ENCODE measurements at places on chromosomes 16 and 17.
A peak's percentile ranks its signal among the peaks of the same experiment; 100 is the strongest.

- no peak for DNase-seq
These were observed 181.9 kb downstream of the SNX29 start for GRCh38 chr16:12158428-12158827.

GRCh38 chr16:25916037-25916436 lies 224.3 kb downstream of the HS3ST4 start:
- no peak for DNase-seq

DNA sequence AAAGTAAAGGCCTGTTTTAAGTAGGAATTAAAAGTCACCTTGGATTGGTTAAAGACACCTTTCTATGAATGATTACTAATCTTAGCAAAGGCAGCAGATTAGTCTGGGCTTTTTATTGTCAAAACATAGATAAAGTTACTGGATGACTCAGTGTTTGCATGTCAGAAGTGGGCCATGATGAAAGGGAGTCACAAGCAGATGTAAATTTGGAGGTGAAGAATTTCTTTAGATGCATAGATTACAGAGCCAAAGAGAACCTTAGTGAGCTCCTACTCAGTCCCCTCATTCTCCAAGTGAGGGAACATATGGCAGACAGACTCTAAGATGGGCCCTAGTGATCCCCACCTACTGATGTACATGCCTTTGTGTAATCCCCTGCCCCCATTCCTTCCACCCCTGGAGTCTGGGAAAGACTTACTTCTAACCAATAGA lies 124.5 kb downstream of the HS3ST3A1 start:
- DNase-seq = no peak

DNA sequence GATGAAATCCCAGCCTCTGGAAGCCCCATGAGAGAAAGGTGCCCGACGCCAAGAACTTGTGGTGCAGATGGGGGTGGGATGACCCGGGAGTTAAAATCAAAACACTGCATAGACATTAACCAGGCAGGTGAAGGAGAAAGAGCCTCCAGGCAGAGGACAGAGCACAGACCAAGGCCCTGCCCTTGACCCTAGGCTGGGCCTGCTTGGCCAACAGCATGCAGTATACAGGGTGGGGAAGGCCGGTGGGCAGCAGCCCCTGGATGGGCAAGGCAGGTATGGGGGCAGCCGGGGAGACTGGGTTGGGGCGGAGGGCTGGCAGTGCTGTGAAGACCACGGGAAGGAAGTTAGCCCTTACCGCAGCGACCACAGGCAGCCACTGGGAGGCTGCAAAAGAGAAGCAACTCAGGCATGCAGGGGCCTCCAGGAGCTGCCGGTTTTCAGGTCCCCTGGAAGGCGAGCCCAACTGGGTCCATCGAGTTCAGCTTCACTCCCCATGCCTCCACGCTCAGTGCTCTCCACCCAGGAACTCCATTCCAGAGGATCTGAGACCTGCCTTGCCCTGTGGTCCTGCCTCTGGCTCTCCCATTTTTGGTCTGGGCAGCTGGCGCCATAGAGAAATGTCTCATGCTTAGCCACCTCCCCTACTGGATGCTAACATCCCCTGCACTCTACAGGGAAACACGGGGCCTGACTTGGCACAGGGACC lies 81.2 kb downstream of the C16orf95 start:
- no peak for DNase-seq

DNA sequence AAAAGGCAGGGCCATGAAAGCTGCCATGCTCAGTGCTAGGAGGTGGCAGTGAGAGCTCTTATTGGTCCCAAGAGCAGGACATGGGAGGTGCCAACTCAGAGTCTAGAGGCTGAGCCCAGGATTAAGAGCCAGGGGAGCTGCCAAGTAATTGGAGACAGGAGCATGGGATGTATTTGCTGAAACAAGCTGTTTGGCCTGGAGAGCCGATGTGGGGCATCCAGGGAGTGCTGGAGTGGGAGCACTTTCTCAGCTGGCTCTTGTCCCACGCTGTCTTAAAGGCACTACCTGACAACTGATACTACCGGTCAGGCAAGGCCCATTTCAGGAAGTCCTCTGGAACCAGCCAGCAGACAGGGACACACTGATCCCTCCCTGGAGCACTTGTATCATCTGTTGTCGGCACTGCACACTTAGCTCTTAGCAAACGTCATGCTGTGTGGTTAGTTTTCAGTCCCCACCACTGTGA lies 19.3 kb downstream of the ANKFN1 start:
- DNase-seq = no peak

DNA sequence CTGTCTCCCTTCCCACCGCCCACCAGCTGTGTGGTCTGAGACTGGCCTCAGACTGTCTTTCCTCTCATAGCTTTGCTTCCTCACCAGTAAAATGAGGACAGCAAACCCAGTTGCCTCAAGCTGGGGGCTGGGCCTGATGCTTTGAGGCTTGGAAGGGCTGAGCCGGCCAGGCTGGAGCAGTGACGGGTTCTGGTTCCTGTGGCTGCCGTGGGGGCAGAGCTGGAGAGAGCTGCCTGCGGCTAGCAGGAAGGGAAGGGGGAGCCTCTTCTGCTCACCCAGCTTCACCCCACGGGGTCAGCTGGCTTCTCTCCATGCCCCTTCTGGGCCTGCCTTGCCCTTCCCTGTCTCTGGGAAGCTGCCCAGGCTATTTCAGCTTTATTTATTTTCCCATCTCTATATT lies 23.7 kb downstream of the LASP1 start:
- DNase-seq = no peak

DNA sequence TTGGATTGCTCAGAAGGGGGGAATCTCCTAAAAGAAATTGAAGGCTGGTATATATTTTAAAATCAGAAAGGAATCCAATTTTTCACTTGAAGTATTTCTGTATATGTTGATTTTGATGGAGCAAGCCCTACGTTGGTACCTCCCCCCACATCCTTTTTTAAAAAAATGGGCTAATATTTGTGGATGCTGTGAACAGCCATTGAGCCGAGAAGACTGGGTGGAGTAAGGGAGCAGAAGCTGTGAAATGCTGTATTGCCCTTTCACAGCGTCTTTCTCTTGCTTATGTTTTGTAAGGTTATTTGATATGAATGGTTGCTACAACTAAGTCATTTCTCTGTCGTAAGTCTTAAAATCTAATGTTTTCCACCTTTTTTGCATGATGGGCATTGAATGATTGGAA lies 2.3 kb downstream of the PAFAH1B1 start:
- DNase-seq = no peak

- DNase-seq = no peak
These were observed 51.7 kb downstream of the NLK start for GRCh38 chr17:28093999-28094716.

DNA sequence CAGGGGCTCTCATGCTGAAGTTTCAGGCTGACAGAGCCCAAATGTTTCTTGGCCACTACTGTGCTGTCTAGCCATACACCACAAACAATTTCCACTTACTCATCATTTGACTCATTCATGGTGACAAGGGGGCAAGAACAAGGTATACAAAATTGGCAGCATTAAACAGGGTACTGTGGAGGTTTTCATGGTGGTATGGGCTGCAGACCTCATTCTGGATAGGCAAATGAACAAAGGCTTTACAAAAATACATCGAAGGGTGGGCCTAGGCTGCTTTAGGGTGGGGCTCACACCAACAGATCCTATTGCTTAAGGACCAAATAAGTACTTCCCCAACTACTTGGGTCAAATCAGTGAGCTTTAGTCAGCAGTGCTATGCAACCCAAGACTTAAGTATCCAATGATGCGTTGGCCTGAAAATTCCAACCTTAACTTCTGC lies 53.0 kb downstream of the N4BP1 start:
- DNase-seq = no peak

DNA sequence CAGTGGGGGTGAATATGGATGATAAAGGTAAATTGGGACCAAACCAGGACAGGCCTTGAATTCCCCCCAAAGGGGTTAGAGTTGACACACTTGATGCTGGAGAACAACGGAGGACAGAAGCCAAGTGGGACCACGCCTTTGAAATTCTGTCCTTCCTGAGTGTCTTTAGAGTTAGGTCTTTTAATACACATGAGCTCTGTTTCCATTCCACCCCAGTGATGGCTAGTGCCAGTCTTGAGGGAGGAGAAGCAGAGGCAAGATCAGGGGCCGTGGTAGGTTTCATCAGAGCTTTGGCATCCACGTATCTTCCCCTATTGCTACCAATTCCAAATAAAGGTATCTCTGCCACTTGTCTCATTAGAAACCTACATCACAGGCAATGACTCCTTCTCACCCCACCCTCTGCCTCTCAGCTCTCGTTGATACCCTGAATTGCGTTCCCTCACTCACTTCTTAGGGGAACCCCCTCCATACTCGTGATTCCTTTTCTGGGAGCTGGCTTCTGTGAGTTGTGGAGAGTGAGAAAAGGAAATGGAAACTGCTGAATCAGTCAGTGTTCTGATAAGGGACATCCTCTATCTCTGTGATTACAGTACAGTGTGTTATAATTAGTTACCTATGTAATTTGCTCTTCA lies 2.4 kb upstream of the CCL3L1 start:
- DNase-seq = no peak

- peak; percentile 68 for DNase-seq
These were observed 373 bp downstream of the CMC2 start for GRCh38 chr16:81006211-81006812.

DNA sequence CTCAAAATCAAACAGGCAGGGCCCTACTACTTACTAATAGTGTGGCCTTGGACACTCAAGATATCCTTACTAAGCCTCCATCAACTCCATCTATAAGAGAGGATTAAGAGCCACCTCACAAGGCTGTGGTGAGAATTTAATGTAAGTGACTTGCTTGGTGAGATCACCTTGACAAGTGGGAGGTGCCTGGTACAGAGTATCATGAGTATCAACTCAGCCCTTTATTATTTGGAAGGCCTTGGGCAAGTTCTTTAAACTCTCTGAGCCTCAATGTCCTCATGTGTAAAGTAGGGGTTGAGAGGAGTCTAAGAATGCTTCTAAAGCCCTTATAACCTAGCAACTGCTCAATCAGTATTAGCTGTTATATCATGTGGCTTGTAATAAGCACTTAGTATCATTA lies 15.0 kb downstream of the THUMPD1 start:
- no peak for DNase-seq

- no peak for DNase-seq
These were observed 16.3 kb downstream of the CYB561 start for GRCh38 chr17:63429766-63430165.

DNA sequence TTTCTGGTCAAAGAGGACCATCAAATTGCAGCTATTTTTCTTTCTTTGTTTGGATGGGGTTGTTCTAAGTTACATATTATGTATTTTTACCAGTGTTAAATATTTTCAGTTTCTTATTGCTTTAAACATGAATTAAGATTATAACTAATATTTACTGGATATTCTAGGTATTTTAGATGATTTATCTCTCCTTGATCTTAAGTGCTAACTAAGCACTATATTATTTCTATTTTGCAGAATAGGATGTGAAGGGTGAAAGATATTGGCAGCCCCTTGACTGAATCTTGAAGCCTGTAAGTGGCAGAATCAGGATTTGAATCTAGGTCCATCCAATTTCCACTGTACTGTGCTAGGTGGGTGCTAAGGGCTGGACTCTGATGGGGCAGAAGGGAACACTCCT lies 307.3 kb upstream of the CCL2 start:
- no peak for DNase-seq

- DNase-seq = no peak
These were observed 475 bp upstream of the AMDHD2 start for GRCh38 chr16:2519711-2520080.

GRCh38 chr16:67278773-67279295 lies 498 bp upstream of the PLEKHG4 start:
- DNase-seq = peak; percentile 34

DNA sequence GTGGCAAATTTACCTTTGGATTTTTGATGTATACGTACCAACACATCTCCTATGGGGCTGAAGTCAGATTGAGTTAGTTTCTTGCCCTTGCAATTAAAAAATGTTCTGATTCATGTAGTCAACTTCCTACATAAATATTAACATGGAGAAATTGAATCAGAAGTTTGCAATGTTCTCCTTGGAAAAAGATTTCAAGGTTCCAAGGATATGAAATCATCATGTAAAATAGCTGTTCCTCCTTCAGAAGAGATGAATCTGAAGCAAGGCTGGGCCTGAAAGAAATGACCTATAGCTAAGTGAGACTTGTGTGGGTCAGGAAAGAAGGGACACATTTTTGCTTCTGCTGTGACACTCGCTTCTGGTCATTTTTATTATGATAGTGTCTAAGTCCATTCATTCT lies 131.7 kb downstream of the RGS9 start:
- no peak for DNase-seq

- DNase-seq = peak; percentile 37
These were observed 29.0 kb downstream of the TRPV2 start for GRCh38 chr17:16444258-16444886.

DNA sequence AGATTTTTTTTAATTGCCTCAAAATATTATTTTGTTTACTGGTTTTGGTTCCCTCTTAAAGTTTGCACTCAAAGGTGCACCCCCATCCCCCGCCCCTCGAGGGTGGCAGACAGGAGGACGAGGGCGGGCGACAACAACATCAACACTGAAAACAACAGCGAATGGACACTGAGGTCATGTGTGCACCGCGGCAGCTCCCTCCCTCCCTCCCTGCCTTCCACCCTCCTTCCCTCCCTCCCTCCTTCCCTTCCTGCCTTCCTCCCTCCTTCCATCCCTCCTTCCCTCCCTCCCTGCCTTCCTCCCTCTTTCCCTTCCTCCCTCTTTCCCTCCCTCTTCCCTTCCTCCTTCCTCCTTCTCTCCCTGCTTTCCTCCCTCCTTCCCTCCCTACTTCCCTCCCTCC lies 1.5 kb upstream of the OSGIN1 start:
- no peak for DNase-seq

DNA sequence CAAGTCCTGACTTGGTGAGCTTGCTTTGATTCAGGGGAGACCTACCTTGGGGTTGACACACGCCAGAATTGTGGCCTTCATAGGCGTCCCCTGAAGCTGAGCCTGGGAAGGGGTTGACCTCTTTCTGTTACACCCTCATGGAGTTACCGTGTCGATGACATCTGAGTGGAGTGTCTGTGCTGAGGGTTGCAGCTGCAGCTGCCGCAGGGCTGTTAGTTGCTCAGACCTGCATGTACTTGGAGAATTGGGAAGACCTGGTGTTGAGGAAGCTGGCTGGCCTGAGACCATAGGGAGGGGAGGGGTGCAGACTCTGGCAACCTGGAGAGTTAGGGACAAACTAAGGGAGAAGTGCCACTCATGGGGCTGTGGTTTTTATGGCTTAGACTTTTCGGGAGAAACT lies 9.6 kb downstream of the GSE1 start:
- DNase-seq = no peak

- DNase-seq = no peak
These were observed 2.0 kb upstream of the SPAG7 start for GRCh38 chr17:4969551-4970173.

DNA sequence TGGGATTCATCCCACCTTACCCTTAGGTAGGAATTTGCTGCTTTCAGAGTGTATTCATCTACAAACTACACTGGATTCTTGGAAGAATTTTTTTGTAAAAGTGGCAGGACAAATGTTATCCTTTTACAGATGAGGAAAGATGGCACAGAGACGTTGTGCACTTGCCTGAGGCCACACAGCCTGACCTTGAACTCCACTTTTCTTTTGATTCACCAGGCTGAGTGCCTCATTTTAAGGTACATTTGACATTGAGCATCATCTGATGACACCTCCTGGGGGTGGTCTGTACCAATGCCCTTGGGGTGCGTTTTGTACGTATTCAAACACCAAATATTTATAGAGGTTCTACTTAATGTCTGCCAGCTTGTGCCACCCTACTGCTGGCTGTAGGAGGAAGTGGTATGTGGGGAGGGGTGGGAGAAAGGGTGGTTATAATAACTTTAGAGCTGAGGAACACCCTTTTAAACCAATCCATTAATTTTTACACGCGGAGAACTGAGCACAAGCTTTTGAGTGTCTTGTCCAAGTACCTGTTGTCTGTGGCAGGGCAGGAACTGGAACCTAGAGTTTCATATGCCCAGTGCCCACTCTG lies 29.1 kb downstream of the HS3ST3B1 start:
- no peak for DNase-seq
